Cerebellar cortex (tissue), 1 donor: ENCODE measurements at places on chromosomes 16 and 17.
A peak's percentile ranks its signal among the peaks of the same experiment; 100 is the strongest.

DNA sequence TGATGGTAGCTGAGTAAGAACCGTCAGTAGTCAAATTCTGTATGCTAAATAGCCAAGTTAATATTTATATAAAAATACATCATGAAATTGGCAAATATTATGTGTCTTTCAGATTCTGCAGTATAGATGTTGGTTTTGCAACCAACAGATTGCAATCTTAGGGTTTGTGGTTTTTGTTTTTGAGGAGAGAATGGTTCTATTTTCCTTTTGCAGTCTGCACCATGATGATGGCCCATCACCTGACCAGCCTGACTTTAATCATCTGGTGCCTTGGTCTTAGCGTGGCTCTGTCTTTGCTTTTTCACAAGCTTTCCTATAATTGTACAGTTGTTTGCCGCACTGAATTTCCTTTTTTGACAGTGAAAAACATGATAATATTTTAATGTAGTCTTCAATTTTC is 50.7 kb downstream of the NUP93 start:
- no peak for DNase-seq

DNA sequence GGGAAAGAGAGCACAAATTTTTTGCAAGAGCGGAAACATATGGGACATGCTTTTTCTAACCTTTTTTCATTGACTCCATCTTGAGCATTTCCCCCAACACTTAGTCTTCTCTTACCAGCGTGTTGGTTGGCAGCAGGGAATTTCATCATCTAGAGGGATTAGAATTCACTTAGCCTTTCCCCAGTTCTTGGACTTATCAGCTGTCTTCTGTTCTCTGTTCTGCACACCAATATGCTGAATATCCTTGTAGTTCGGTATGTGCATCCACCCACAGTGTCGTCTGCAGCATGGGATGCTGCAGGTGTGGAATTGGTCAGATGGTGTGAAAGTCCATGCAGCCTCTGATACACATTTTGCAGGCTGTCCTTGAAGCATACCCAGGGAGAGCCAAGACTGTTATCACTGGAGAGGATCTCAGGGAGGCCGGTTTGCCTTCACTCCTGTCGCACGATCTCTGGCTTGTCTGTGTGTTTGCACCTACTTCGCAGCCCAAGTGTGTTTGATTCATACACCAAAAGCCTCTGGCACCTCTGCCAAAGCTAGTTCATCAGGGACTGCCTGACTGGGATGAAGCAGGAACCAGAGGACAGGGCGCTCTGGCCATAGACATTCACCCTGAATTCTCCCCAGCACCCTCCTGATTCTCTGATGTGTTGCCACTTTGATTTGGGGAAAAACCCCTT is 93.3 kb downstream of the SOCS1 start:
- peak; percentile 70 for DNase-seq

DNA sequence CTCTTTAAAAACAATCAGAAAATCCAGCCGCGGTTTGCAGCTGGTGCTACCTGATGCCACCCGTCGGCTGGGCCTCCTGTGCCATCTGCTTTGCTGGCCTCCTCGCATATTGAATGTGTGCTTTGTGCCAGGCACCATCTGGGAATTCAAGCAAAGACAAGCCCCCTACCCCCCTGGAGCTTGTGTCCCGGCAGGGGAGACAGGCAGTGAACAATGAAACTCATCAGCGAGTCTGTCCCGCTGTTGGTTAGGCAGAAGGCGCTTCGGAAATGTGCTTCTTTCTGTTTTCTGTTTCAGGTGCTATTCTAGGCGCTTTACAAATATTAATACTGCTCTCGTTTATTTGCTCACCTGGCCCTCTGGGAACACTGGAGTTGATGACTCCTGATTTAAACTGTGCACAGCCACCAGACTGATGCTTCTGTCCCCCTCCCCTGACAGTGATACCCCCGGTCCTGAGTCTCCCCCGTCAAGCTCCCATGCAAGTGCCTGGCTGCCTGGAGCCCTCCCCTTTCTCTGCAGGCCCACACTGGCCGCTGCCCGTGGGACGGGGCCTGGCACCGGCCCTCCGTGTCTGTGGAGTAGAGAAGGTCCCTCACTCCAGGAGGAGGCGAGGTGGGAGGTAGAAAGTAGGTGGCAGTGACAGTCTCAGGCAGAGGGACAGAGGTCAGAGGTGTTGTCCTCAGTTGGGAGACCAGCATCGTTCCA is 126.1 kb upstream of the PLCG2 start:
- DNase-seq, result no peak

DNA sequence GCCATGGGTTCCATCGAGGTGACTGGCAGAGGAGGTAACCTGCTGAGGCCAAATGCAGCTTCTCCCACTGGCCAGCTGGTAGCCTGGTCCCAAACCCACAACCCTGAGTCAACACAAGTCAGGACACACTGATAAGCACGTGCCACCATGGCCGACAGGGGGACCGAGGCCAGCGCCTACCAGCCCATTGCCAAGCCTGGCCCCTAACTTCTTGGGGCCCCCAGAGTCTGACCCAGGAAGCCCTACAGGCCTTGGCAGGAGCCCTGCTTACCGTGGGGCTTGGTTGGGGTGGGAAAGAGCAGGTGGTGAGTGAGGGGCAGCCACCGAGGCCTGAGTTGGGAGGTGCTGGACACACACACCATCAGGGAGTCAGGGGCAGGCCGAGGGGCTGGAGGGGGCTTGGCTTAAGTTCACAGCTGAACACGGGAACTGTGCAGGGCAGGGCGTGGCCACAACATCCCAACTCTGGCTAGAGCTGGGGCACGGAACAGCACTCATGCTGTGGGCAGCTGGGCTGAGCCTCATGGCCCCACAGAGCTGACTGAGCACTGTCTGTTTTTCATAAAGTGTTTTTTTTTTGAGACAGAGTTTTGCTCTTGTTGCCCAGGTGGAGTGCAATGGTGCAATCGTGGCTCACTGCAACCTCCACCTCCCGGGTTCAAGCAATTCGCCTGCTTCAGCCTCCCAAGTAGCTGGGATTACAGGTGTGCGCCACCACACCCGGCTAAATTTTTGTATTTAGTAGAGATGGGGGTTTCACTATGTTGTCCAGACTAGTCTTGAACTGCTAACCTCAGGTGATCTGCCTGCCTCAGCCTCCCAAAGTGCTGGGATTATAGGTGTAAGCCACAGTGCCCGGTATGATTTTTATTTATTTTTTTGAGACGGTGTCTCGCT is 5.5 kb downstream of the MRPL28 start:
- DNase-seq, result no peak

GRCh38 chr17:4293572-4293971 is 29.8 kb upstream of the ANKFY1 start:
- no peak for DNase-seq

- no peak for DNase-seq
Measured at GRCh38 chr16:11016993-11017392, 72.6 kb downstream of the CLEC16A start.

DNA sequence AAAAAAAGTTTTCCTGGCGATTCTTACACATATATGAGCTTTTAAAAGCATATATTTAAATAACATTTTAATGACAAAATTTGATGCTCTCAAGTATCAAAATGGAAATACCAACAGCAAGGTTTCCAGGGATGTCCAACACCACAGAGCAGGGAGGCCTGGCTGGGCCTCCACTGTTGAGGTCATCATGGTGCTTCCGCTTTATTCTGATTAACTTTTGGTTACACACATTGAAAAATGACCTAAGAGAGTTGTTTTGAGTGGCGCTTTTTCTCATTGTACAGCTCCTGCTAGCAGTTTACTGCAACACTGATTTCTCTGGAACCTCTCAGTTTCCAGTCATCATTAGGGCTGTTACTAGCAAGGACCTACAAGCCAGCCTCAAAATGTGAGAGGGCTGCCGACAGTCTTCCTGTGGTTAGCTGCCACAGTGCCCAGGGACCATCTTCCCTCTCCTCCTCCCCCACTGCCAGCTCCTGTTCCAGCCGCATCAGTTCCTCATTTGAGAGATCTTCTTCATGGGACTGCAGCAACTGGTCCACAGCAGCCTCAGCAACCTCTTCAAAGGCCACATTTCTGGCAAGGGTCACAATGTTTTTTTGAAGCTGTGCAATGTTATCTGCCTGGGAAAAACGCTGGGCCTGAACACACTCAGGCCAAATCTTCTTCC is 21.3 kb downstream of the DEF8 start:
- no peak for DNase-seq
